Fibroblast of pulmonary artery (primary cell): ENCODE measurements at places on chromosomes 5 and 9.
A peak's percentile ranks its signal among the peaks of the same experiment; 100 is the strongest.

DNA sequence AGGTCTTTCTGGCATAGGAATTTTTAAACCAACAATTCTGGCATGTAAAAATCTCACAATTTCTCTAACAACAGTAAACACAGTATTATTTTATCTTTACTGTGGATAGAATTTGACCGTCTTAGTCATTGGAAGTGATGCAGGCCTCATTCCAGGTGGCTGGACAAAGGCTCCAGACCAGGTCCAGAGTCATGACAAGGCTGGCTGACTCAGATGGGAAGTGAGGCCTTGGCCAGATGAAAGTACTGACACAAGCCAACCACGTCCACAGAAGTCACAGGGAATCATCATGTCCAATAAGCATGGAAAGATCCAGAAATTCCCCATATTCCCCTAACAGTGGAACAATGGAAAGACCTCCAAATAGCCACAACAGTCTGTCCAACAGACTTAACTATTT is 12.4 kb downstream of the SPOCK1 start:
- peak; percentile 77 for DNase-seq

GRCh38 chr5:77767301-77767700 is 8.8 kb downstream of the TBCA start:
- no peak for DNase-seq

- DNase-seq = no peak
Observed at GRCh38 chr9:11149065-11149464, 536.3 kb upstream of the PTPRD start.

- no peak for DNase-seq
Observed at GRCh38 chr9:38117651-38118050, 48.6 kb upstream of the SHB start.

DNA sequence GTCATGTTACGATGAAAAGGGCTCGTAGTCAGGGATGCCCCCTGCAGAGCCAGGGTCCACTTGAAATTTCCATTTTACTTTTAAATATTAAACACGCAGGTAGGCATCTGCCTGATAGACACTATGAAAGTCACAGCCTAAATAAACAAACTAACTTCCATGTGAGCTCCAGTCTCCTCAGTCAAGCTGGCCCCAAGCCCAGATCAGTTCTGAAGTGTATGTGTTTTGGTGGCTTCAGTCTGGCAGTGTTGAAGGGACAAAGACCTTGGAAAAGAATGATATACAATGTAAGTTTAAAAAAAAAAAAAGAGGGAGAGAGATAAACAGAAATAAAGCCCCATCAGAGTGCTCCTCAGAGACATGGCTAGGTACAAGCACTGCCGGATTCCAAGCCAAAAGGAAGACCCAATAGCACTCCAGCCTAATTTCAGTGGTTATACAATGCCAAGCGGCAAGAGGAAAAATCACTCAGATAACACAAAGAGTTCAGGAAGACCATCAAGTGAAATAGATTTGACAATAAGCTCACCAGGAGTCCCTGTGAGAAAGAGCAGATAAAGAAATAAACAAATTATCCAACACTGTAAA is 181.0 kb downstream of the BNC2 start:
- DNase-seq = peak; percentile 38

GRCh38 chr5:163916861-163917260 is 411.4 kb downstream of the MAT2B start:
- DNase-seq = peak; percentile 48

- no peak for DNase-seq
Observed at GRCh38 chr5:140148508-140148907, 22.8 kb downstream of the IGIP start.

DNA sequence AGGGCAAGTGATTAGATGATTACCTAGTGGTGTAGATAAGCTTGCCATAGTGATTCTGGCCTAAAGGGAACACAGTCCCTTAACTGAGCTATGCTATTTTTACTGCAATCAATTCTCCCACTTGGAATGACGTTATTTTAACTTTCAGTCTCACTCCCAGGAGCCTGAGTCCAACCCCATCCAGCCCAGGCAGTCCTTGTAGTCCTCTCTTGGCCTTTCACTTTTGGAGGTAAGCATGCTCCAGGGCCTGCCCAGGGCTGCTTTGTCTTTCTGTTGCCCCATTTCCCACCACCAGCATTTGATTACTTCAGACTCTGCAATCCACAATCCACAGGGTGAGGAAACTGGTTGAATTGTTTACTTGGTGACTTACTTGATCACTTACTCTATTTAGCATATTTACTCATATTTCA is 233.0 kb downstream of the CD180 start:
- peak; percentile 61 for DNase-seq

GRCh38 chr9:126965541-126966428 is 51.2 kb downstream of the RALGPS1 start:
- peak; percentile 81 for DNase-seq

DNA sequence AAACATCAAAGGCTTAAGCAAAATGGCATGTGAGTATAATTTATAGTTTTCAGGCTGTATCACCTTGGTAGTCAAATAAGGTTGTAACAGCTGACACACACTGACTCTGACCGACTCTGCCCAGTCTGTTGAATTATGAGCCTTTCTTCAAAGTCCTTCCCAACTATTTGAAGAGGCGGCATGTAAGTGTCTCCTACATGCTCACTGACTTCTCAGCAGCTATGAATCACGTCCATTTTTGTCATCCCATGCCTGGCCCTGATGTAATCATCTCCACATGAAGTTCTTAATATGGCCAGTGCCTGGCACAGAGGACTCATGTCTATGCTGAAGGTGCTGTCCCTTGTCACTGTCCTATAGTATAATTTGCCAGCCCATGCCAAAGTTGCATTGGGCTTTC is 5.1 kb upstream of the PTBP3 start:
- peak; percentile 38 for DNase-seq

- no peak for DNase-seq
Observed at GRCh38 chr5:107199756-107200155, 471.0 kb downstream of the EFNA5 start.

GRCh38 chr5:7976411-7977190 is 107.7 kb downstream of the MTRR start:
- DNase-seq = no peak

DNA sequence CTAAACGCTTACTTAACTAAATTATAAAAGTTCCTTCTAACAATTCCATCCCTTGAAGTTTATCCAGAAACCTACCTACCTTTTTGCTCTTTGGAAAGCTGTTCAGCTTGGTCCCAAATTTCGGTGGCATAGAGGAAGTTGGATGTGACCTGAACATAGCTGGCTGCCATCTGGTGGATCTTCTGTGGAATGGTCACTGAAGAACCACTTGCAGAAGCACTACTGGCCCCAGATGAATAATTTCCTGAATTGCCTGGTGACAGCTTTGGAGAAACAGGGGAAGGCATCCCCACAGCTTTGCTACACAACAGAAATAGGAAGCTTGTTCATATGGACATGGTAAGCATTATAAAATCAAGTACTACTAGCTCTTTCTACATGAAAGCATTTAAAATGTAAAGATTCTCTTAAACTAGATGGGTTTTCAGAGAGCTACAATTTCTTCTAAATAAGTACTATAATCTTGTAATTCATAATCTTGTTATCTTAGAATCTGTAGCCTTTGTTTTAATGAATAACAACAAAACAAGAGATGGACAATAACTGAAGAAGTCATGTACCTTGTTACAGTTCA is 9.9 kb downstream of the LEAP2 start:
- DNase-seq = peak; percentile 85

GRCh38 chr9:23769307-23769935 is 56.6 kb downstream of the ELAVL2 start:
- peak; percentile 0 for DNase-seq

- DNase-seq = no peak
Observed at GRCh38 chr5:83036991-83037575, 40.1 kb downstream of the TMEM167A start.

- no peak for DNase-seq
Observed at GRCh38 chr5:55327281-55327680, 19.5 kb downstream of the MTREX start.

GRCh38 chr9:78295731-78296130 is 1.2 kb upstream of the PSAT1 start:
- DNase-seq = no peak

DNA sequence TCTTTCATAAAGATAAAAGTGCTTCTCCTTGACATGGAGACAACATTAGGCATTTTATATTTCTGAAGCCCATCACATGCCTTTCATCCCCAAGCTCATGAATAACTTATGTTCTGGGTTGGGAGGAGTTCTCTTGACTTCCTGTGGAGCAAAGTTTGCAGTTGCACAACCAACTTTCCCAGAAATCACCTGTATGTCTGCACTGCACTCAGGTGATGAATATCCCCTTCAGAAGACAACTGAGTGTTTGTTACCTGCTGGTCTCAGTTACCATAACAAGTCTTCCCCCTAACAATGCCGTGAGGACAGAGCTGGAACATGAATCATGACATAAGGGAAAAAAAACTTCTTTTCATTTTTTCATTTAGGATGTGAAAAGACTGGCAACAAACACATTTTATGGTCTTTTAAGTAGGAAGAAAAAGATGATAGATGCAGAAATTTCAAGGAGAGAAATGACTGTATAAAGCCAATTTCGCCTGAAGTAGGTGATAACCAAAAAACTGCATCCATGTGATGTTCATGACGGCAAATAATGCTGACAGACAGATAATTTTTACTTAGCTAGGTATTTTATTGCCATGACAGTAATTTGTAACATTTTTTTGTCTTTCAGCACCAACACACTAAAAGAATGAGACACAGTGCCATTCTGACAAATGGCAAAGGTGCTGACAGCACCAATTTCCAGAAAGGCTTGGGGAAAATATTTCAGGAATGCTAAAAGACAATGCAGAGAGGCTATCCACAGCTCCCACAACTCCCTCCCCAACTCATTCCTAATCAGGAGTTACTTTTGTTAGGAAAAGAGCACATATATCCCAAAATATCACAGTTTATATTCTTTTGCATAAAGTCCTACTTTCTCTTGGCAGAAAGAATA is 656.3 kb downstream of the PRELID2 start:
- DNase-seq = peak; percentile 62

- peak; percentile 45 for DNase-seq
Observed at GRCh38 chr5:111551569-111552275, 39.4 kb upstream of the STARD4 start.

GRCh38 chr9:99244344-99245260 is 22.5 kb downstream of the SEC61B start:
- DNase-seq = no peak

DNA sequence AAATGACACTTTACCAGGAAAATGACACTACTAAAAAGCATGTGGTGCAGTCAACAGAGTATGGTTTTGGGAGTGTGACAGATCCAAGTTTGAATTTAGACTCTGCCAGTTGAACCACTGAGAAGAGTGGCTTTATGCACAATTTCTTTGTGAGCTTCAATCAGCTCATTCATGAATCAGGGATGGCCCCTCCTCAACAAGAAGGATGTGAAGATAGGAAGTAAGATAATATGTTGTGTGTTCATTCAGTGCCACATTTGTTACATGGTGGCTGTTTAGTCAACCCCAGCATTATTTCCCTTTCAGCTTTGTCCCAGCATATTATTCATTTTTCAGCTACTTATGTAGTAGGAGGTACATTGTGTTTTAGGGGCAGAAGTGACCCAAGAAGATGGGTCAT is 140.1 kb downstream of the TLE4 start:
- DNase-seq = no peak

DNA sequence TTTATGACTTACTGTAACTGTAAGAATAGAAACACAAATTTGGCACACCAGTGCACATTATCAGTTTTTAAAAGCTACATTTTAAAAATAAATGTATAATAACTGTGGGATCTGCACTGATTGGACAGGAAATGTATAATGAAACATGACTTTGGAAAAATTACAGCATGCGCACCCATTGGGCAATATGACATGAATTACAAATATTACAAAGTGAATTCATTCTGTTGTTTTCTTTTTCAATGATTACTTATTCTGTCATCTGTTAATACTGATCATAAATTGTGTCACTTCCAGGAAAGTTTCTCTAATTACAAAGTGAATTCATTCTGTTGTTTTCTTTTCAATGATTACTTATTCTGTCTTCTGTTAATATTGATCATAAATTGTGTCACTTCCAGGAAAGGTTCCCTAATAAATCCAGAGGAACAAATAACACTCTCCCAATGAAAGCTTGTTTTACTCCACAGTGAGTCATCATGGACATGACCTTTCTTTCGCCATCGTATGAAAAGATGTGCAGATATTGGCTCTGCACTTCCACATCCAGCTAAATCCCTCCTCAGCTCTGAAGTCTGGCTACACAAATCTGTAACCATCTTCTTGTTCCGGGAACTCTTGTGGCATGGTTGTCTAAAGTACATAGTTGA is 297.0 kb upstream of the HAPLN1 start:
- DNase-seq = no peak

GRCh38 chr9:114117614-114117995 is 18.5 kb upstream of the KIF12 start:
- no peak for DNase-seq

- no peak for DNase-seq
Observed at GRCh38 chr9:137271696-137272076, 5.8 kb upstream of the TOR4A start.

- DNase-seq = peak; percentile 46
Observed at GRCh38 chr5:33612386-33612785, 171.6 kb downstream of the TARS1 start.

DNA sequence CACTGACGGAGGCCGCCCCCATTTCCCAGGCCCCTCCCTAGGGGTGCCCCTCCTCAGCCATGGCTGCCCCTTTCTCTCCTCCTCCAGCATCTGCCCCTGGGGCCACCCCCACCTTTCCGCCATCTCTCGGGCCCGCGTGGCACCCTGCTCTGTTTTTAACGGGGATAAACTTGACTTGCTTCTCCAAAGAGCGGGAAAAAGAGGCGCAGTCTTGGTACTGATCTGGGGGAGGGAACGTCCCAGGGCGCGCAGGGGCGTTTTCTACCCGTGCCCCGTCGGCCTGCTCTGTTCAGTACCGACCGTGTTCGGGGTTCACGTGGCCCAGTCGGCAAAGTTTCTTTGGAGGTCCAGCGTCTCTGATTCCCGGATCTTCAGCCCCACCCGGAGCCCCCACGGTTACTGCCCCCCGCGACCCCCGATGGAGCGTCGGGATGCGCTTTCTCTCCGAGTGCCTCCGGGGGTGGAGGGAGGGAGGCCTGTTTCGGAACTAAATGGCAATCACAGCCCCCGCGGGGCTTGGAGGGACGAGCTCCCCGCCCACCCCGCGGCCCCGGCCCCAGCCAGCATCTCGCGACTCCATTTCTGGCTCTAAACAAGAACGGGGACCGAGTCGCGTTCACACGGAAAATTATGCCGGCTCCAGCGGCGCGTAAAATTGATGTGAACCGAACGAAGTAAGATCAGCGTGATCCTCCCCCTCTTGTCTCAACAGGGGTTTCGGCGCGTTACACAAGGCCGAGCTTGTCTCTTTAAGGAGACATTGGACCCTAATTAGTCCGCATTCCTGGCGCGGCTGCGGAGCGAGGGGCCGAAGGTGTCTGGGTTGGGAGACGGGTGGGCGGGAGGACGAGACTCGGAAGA is 1.1 kb upstream of the TLE4 start:
- peak; percentile 48 for DNase-seq

GRCh38 chr5:137342764-137343163 is 156.4 kb downstream of the SPOCK1 start:
- no peak for DNase-seq

DNA sequence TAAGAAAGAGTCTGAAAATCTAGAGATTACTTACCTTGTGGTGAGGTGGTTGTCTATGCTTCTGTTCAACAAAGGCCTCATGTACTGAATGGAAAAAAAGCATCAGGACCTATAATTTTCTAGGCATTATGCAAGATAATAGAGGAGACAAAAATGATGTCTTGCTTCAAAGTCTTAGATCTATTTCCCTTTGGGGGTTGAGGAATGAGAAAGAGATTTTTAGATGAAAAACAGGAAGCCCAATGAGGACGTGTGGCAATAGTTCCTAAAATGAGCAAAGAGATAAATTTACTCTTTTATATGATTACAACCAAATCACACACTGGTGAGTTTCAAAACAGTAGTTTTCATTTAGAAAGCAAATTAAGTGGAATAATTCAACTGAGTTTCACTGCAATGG is 99.5 kb downstream of the GHR start:
- no peak for DNase-seq
